Stimulated activated memory B cell treated with anti-CD40 and anti-IgM and Interleukin-4, amounts not matched to agents 10 μg/mL and 1 μg/mL and 100 μg/mL, for 72 hours (primary cell): ENCODE measurements at places on chromosomes 5 and 9.

- peak; percentile 32 for ATAC-seq
Measured at GRCh38 chr5:72441862-72442540, 65.2 kb downstream of the ZNF366 start.

DNA sequence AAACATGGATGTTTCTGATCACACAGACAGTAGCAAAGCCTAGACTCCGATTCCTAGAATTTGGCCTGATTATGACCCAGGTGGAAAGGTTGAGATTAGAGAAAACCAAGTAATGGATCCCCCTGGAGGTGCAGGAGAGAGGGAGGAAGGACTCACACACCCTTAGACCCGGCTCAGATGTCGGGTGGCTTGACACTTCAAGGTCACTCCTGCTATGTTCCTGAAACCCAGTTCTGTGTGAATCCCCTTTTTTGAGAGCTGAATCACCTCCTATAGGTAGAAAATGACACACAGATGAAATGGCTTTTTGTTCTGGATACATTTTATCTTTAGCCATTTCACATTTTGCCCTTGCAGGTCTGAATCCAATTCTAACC, 192.8 kb downstream of the ARRDC3 start:
- ATAC-seq = no peak

GRCh38 chr5:124892185-124892848, 145.9 kb upstream of the ZNF608 start:
- peak; percentile 60 for ATAC-seq

GRCh38 chr5:166904571-166904970, 1386.9 kb upstream of the WWC1 start:
- no peak for ATAC-seq

DNA sequence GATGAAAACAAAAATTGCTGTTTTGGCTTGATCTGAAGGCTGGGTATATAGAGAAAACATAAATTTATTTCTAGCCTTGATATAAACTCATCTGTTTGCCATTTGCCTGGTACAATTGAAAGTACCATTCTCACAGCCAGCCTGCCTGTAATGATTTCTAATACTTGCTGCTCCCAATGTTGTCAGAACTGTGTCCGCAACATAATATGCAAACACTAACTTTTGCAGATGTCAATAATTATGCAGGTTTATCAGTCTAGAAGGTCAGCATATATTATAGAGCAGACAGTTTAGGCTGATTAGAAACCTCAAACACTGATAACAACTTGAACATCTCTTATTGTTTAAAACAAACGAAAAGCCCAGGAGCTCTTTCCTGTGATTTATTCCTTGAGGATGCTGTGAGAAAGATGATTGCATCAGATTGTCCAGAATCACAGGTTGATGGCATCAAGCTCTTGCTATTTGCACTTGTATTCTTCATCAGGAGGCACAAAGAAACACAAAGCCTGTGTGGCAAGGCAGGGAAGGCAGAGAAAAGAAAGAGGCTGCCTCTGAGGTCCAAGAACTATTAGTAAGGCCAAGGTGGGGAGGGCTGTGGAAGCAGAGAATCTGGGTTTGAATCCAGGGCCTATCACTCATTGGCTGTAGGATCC, 21.4 kb upstream of the HMHB1 start:
- ATAC-seq = no peak

- no peak for ATAC-seq
Measured at GRCh38 chr9:137313326-137313936, 11.4 kb upstream of the NRARP start.

DNA sequence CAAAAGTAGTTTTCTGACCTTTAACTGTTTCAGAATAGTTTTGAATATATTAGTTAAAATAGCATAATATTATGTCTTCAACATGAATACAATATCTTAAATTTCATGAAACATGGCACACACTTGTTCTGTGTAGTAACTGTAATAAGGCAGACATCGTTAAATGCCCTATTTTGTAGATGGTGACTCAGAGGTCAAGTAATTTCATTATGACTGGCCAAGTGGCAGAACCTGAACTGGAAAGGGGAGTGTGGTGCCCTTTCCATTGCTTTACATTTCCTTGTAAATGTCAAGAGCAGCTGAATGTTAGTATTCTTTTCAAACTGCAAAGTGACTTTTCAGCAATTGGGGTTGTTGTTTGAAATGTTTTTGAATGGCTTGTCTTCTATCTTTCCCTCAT, 201.2 kb upstream of the CDKN2B start:
- peak; percentile 79 for ATAC-seq

DNA sequence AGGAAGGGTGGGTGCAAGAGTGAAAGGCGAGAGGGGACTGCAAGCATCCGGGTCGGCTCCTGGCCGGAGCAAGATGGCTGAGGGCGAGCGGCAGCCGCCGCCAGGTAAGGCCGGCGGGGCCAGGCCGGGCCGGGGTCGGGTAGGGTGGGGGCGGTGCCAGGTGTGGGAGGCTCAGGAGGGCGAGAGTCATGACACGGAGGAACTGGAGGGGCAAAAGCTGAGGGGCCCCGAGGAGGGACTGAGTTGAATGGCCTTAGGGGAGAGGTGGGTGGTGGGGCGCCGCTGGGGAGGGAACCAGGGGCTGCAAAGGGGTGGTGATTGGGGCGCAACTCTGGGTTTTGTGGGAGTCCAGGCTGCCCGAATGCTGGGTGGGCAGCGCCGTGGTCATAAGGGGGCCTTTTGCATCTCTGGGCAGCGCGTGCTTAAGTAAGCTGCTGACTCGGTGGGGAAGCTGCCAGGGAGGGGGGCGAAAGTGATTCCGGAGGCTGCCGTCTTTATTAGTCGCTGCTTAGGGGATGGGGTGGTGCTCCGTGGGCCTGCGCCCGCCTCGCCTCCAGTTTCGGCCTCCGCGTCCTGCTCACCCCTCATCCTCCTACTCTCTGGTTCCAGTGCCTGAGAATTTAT, 425 bp downstream of the PTPA start:
- ATAC-seq = peak; percentile 10

GRCh38 chr5:115343855-115344254, 47.4 kb upstream of the CCDC112 start:
- ATAC-seq = no peak

- ATAC-seq = no peak
Measured at GRCh38 chr5:8825139-8825757, 720.6 kb downstream of the SEMA5A start.

DNA sequence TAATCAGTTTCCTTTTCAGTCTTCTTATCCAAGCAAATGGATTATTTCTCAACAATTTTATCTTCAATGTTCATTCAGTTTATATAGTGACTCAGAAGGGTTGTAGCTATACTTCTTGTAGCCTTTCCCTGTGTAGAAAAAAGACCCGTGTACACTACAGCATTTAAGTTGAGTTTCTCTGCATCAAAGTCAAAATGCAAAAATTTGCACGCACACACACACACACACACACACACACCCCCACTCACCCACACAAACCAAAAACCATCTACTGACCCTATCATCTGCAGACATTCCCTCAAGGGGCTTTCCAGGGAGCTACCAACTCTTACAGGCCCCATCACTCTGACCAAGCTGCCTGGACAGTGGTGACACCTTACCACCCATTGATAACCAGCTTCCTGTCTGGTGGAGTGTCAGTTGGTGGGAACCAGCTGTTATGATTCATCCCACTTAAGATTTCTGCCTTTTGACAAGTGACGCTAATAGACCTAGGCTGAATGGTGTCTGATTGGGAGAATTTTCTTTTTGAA, 12.2 kb upstream of the ELL2 start:
- peak; percentile 69 for ATAC-seq

DNA sequence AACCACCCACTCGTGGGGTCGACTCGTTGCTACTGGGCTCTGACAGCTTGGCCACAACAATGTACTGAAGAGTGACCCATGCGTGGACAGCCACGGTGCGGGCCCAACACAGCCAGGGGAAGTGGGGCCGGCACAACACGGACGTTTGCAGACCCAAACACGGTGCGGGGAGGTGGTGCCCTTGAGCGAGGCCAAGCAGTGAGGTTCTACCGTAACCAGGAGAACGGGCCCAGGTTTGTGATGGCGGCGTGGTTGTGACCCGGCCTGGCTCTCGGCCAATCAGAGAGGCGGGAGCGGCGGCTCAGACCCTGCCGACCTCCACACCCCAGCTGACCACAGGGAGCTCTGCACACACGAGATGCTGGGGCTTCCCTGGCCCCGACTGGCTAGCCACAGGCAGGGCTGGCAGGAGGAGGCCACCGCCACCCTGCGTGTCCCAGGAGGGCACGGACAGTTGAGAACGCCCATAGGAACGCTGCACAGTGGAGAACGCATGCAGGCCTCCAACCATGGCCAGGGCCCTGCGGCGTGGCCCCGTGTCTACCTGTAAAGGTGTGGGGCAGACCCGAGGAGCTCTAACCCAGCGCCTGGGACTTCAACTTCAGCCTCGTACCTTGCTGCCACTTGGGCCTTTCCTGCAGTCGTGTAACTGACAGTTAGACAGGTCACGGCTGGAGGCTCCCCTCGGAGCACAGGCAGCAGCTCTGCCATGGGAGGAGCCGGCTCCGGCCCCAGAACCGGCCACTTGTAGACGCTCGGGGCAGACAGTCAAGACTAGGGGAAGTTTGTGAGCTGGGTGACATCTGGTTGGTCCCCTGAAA, 13.7 kb downstream of the BRD3 start:
- ATAC-seq = no peak

GRCh38 chr5:83277953-83278352, 193.6 kb upstream of the VCAN start:
- no peak for ATAC-seq

DNA sequence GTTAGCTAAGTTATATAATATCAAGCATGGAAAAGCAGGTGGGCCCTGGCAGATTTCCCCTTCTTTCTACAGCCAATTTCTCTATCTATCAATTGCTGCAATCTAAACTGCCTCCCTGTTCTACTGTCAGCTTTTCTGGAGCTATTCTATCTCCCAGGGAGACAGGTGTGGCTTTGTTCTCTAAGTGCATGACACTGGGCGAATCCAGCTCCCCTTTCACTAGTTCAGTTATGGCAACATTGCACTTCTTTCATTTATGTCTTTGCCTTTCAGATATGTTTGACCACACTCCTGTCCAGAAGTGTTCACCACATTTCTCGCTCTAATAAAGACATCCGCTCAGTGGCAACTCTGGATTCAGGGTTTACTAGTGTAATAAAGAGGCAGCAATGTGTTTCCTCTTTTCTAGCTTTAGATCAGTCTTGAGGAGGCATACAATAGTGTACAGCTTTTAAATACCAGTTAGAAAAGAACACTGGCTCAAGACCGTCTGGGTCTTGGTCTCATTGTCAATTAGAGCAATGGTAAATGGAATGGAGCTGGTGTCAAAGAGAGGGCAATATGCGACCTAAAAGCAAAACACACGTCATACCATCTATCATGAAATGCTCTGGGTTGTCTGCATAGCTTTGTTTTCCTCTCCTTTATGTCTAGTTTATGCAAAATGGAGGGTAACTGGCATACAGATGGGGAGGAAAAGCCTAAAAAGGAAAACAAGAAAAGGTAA, 197.0 kb downstream of the SLF1 start:
- no peak for ATAC-seq

- no peak for ATAC-seq
Measured at GRCh38 chr5:110262749-110263148, 463.7 kb downstream of the TMEM232 start.

DNA sequence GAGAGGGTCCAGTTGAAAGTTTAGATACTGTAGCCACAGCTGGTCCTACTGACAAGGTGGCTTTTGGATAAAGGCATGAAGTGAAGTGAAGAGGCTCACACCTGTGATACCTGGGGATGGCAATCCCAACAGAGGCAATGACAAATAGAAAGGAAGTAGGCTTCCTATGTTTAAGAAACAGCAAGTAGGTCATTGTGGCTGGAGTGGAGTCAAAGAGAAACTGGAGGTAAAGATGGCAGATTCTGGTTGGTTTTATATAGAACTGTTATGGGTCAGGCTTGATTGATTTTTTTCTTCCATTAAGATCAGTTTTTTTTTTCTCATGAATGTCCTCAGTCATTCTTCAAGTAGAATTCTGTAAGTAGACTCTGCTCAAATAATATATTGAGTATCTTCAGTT, 79.5 kb downstream of the ANXA1 start:
- no peak for ATAC-seq

DNA sequence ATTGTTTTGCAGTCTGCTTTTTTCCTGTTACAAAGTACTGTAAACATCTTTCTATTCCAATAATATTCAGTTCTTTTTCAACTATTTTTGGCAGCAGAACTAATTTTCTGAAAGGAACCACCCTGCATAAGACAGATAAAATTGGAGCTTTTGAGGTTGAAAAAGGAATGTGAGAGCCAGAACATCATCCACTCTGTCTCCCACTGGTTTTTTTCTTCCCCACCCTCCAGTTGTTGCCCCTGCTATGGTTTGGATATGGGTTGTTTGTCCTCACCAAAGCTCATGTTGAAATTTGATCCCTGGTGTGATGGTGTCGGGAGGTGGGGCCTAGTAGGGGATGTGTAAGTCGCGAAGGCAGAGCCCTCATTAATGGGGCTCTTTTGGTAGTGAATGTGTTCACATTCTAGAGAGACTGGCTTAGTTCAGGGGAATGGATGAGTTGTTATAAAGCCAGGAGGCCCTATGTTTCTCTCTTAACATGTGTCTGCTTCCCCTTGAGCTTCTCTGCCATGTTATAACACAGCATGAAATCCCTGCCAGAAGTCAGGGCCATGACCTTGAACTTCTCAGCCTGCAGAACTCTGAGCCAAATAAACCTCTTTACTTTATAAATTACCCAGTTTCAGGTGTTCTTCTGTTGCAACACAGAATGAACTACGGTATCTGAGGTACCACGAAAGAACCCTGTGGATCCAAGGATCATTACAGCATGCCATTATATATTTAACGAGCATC, 34.8 kb upstream of the MAST4 start:
- no peak for ATAC-seq

GRCh38 chr5:158384535-158385481, 525.9 kb upstream of the CLINT1 start:
- ATAC-seq = no peak

GRCh38 chr9:130262061-130262745, 3.4 kb upstream of the HMCN2 start:
- ATAC-seq = no peak

DNA sequence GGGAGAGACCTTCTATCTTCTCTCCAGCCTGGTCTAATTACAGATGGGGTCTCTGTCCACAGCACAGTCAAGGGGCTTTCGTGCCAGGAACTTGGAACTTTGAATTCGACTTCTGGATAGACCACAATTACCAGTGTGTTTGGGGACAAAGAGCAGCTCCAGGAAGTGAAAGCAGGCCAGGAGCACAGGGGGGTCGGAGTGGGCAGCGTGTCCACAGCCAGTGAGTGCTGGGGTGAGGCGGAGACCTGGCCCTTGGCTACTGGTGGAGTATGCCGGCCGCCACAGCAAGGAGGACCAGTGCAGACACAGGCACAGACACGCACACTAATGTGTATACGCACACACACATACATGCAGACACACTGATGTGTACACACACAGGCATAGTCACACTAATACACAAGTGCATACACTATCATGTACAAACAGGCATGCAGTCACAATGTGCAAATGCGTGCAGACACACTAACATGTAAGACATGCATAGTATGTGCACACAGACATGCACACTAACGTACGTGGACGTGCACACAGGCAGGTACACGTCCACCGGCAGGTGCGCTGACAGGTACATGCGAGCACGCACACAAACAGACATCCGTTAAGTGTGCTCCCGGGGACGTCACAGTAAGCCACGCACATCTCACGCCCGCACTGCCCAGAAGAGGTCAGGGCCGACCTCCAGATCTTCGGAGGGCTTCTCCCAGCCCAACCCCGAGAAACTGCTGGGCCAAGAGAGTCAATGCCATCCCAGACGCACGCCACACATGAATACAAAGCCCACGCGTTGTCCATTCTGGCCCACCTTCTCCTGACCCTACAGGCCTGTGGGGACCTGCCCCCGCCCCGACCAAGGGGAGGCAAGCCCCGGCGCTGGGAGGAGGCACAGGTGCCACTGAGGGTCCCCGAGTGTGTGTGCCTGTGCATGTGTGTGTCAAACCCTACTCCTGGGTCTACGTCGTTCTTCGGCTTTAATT, 46.5 kb downstream of the NKD2 start:
- no peak for ATAC-seq
